ENCODE measurements at places on chromosomes 6 and 20.
A peak's percentile ranks its signal among the peaks of the same experiment; 100 is the strongest.

GRCh38 chr20:4740774-4741431 lies 19.2 kb downstream of the PRND start:
- DNase-seq, result peak; percentile 45

GRCh38 chr6:26468829-26469228 lies 11.1 kb downstream of the BTN2A1 start:
- no peak for DNase-seq

DNA sequence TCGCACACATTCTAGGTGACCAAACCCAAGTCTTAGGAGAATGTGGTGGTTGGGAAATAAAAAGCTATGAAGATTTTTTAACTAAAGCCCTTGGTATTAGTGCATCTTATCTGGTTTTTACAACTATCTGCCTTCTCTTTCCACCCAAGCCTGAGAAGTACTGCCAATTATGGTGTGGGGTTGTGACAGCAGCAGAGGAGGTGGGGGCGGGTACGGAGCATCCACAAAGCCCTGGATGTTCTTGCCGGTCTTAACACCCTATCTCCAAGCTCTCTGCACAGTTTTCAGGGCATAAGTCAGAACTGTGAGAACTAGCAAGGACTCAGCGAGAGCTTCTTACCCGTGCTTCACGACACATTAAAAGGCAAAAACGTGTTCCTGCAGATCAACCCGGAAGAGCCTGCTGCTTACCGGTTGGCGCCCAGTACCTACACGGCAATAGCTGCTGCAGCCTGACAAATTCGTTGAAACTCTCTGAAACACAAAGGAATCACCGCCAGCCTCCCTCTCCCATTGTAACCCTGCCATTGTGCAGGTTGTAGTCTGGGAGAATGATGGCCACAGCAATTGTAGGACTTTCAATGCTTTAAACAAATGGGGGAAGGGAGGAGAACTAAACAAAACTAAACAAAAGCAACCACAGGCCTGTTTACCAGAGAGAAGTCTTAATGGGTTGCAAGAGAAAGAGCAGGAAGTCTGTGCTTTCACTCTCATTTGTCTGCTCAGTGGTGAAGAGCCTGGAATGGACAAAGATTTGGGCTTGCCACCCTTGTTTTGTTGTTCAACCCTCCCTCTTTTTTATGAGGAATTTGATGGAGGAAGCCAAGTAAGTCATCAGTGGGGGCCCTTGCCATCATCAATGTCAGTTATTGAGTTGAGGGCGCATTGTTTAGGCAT lies 461.0 kb upstream of the JARID2 start:
- DNase-seq, result peak; percentile 5

DNA sequence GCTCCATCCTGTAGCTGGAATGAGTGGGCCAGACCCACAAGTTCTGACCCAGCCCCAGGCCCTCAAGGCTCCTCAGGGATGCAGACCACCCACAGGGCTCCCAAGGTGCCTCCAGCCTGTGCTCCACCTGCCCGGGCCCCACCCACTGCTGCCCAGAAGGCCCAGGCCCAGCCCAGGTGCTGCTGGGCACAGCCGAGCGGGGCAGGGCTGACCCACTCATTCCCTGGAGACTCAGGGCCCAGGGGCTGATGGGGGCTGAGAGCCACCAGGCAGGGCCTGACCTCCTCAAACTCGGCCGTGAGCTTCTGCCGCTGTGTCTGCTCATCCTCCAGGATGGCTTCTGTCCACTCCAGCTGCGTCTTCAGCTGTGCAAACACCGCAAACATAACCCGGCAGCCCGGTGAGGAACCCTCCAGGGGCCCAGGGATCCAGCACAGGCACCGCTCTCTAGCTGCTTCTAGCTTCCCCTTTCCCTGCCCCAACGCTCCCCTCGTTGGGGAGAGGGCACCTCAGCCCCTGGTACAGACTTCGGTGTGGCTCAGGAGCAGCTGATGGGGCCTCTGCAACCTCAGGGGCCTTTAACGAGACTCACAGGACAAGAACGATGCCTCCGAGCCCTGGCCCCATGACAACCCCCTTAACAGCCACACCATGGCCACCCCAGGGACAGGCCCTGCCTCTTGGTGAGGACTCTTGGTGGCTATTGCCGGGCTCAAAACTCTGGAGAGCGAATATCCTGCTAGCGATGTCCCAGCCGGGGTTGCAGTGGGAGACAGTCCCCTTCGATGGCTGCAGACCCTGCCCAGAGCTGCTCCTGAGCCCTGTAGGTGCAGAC lies 46.0 kb downstream of the DSTN start:
- no peak for DNase-seq

DNA sequence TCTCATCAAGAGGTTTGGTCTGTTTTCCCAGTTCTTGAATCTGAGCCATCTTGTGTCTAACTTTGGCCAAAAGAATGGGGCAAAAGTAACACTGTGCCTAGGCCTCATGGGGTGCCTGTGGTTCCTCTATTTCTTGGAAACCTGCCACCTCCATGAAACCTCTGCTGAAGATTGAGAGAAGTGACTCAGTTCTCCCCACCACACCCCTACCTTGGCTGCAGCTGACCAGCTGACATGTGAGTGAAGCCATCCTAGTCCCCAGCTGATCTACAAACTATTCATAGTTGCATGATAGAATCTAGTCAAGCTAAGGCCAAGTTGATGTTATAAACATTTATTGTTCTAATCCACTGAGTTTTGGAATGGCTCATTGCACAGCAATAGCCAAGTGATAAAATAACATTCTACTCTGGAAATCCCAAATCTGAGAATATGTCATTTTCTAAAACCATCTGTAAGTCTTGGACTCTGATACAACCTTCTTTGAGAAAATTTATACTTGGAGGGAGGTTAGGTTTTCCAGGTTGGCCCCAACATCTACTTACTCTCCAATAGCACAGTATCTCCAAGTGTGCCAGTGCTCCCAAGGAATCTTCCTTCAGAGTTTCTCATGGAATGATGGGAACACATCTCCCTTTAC lies 107.0 kb upstream of the SMLR1 start:
- DNase-seq, result no peak

- no peak for DNase-seq
Observed at GRCh38 chr20:56506103-56506502, 18.4 kb upstream of the FAM209A start.

DNA sequence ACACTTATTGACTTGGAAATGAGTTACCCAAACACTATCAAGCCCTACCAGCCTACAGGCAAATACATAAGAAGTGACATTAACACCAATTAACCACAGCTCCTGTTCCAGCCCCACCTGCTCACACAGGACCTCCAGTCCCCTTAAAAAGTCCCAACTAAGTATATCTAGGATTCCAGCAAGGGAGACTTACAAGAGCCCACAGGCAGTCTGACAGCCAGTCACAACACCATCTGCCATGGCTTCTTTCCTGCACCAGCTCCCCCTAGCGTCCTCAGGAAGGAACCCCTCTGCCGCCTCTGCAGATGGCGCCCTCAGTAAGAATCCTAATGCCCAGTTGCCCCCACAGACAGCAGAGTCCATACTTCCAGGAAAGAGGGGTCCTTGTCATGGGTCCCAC lies 122.1 kb downstream of the HIVEP2 start:
- DNase-seq, result peak; percentile 6

- DNase-seq, result no peak
Observed at GRCh38 chr6:19137505-19137904, 699.7 kb upstream of the ID4 start.

- no peak for DNase-seq
Observed at GRCh38 chr6:43941174-43941573, 171.2 kb downstream of the VEGFA start.

- DNase-seq, result no peak
Observed at GRCh38 chr6:100657678-100658330, 193.1 kb upstream of the SIM1 start.

GRCh38 chr6:112017169-112017568 lies 36.7 kb upstream of the CCN6 start:
- DNase-seq, result peak; percentile 55

DNA sequence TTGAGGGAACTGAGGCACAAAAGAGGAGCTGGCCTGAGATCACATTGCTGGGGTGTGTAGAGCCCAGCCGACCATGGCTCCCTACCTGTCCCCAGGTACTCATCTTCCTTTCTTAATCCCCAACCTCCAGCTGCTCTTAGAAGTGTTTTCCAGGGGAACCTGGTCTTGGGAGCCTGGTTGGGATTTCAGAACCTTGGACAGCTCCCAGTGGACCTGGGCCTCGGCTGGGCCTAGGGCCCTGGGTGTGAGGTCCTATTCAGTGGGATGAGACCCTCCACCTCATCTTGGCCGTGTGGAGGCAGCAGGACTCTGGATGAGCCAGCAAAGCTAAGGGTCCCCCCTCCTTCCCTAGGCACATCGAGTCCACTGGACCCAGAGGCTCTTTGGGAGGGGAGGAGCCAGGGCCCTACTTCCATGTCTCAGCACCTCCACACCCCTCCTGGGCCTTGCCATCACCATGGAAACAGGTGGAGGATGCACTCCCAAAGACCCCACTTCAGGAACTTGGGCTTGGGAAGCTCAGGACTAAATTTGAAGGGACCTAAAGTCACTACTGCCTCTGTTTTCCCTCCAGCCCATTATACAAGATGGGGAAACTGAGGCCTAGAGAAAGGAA lies 38.5 kb downstream of the DLGAP4 start:
- no peak for DNase-seq

DNA sequence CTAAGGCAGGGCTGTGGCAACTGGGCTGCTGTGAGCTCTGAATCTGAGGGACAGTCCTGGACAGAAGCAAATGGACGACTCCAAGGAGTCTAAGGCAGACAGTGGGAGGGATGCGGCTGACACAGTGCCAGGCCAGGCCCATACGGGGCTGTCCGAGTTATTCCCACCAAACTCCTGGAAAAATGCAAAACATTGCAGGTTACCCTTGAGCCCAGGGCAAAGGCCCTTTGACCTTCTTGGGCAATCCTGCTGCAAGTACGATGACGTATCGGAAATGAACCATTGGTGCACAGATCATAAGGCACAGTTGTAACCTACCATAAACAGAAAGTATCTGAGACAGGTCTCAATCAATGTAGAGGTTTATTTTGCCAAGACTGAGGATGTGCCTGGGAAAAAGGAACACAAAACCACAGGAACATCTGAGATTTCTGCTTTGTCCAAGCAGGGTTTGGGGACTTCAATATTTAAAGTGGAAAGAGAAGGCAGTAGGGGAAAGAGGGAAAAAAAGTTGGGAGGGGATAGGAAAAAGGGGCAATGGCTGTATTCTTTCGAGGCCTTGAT lies 118.9 kb downstream of the DACT2 start:
- no peak for DNase-seq

DNA sequence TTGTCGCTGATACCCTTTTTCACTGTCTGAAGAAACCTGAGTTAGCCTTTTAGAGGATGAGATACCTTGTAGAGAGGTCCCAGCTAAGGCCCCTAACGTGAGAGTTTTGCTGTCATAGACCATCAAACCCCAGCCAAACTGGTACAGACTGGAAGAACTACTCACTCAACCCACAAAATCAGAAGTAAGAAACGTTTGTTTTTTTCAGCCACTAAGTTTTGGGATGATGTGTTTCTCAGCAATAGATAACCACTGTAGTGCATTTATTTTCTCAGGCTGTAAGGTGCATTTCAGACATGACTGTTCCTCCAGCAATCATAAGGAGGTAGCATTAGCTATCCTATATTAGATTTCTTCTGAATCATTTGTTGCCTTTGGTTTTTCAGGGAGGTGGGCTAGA lies 407.3 kb upstream of the FLRT3 start:
- DNase-seq, result no peak

DNA sequence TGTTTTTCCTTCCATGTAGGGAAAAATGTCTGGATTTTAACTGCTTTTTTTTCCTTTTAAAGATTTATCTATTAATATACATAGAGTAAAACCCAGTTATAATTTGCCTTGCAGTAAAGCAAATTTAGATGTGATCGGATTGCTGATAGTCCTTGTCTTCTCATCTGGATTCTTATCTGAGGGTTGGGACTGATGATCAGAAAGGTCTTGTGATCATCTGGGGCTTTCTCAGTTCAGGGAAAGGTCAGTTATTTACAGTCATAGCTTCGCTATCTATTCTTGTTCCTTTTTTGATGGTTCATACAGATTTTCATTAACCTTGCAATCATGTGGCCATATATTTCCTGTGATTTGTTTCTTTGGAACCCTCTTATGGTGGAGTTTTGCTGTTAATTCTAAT lies 63.8 kb upstream of the CLDN20 start:
- DNase-seq, result no peak

DNA sequence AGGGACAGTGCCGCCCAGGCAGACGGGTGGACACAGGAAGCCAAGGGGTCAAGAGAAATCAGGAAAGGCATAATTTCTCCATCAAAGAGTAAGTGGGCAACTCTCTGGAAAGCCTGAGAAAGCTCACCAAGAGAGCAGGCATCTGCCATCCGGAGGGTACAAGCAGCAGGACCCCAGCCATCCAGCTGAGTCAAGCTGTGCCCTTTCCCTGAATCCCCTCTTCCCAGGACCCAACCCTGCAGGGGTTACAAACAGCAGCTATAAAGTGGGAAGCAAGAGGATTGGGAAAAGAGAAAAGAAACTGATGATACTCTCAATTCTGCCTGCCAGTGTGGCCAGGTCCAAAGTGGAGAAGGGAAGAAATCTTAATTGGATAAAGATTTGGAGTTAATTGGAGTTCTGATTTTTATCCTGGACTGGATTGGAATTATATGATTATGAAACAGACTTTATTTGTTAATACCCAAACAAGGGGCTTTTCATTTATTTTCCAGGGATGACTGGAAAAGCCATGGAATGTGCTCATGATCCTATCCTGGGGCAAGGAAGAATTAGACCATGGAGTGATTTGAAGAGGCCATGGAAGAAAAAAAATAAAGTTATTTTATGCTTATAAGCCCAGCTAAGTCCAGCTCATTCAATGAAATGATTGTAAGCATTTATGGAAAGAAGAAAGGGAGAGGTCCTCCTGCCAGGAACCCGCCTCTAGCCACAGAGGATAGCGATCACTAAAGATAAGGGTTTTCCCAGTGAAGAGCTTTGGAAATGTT lies 34.9 kb downstream of the NHLRC1 start:
- DNase-seq, result no peak

GRCh38 chr20:49591217-49591865 lies 23.4 kb upstream of the PTGIS start:
- peak; percentile 29 for DNase-seq

- no peak for DNase-seq
Observed at GRCh38 chr20:19677336-19677735, 80.7 kb upstream of the RIN2 start.

GRCh38 chr20:36548006-36548315 lies 6.6 kb downstream of the MYL9 start:
- DNase-seq, result no peak

GRCh38 chr6:166277892-166278578 lies 30.2 kb downstream of the PRR18 start:
- DNase-seq, result no peak

DNA sequence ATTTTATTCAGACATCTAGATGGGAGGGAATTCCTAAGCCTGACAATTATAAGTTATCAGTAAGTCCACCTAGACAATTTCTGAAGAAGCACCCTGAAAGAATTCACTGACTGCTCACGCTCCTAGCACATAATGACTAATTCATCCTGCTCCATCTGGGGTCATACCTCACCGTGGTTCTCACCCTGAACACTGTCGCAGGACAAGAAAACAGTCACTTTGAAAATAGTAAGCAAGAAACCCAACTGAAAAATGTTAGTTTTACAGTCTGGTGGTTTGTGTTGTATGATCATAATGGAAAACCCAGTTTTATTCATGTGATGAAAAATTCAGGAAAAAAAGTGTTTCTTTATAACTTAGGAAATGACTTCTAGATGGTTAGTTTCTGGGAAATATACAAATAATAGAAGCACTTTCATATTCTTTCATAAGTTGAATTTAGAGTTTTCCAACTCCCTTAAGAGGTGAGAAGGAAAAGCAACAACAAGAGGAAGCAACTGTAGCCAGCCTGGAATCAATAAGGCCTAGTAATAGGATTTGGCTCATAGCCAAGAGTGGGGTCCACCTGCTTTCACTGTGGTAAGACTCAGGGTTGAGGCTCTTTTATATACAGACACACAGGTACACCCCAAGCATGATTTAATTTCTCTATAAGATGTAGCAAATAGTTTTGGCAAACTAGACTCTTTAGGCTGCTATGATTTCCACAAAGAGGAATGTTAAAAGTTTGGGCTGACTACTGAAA lies 94.1 kb downstream of the HIVEP2 start:
- DNase-seq, result peak; percentile 54
